ENCODE measurements at places on chromosomes 16 and 17.

GRCh38 chr17:82239401-82239925 is 10.6 kb downstream of the SLC16A3 start:
- DNase-seq, result no peak

DNA sequence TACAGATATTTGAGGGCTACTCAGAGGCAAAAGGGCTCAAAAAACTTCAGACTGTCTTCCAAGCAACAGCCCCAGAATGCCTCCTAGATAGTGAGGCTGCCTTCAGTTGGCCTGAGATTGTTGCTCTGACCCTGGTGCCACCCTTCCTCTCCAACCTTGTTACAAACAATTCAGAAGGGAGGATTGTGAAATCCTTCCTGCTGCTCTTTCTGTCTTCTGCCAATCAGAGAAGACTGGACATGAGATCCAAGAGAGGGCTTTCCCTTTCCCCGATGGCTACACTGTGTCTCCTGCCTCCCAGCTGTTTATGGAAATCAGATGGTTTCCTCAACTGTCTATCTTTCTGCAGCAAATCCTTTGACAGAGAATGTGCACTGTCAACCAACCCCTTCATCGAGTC is 419.9 kb downstream of the CDH13 start:
- DNase-seq, result no peak

GRCh38 chr17:34711646-34712045 is 132.3 kb downstream of the TMEM132E start:
- no peak for DNase-seq

GRCh38 chr16:24102209-24102660 is 153.9 kb upstream of the CACNG3 start:
- no peak for DNase-seq

- no peak for DNase-seq
Measured at GRCh38 chr17:56098746-56099145, 54.5 kb upstream of the ANKFN1 start.

- peak; percentile 36 for DNase-seq
Measured at GRCh38 chr16:2842340-2843000, 12.4 kb downstream of the ZG16B start.

DNA sequence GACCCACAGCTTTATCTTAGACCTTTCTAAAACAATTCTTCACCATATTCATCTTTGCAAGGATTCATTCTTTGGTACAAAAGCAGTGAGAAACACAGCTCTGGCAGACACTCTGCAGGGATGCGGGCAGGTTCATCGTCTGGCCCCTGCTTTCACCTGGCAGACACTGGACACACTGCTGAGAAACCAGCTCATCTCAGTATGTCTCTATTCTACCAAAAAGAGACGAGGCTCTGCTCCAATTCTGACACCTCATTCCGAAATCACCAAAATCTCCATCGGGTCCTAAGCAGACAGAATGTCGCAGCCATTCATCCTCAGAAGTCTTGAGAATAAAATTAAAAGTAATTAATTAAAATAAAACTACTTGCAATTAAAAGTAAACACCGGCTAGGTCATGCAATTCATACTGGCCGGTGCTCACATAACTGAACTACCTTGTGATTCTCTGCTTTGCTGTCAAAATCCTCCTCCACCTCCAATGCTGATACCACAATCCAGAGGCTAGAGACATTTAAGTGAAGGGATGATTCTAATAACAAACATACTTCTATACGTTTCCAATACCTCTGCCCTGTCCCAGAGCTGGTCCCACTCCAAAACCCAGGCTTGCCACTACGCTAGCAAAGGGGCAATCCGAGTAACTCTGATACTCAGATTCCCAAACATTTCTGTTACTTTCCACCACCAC is 1.3 kb downstream of the RNF157 start:
- DNase-seq, result no peak

DNA sequence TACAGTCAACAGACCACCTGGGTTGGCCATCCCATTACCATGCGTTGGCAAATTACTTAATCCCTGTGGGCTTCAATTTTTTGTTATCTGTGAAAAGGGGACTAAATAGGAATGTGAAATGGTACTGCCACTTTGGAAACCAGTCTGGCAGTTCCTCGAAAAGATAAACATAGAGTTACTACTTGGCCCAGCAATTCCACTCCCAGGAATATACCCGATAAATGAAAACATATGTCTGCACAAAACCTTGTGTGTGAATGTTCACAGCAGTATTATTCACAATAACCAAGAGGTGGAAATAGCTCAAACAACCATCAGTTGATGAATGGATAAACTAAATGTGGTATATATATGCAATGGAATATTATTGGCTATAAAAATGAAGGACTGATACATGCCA is 87.9 kb downstream of the TANGO6 start:
- DNase-seq, result no peak

- peak; percentile 29 for DNase-seq
Measured at GRCh38 chr16:29806641-29807425, 504 bp downstream of the MAZ start.

DNA sequence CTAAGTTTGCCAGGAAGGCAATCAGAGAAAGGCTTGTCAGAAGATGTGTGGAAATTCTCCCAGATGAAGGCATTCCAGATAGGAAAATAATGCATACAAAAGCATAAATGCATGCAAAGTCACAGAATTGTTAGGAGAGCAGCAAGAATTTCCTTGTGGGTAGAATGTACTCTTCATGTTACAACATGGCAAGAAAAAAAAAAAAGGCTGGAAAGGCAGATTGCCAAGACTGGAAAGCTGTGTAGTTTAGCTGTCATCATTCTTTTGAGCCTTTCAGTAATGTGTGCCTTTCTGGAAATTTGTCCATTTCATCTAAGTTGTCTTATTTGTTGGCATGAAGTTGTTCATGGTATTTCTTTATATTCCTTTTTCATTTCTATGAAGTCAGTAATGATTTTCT is 71.0 kb upstream of the EFCAB3 start:
- DNase-seq, result no peak

- DNase-seq, result no peak
Measured at GRCh38 chr17:79188685-79189084, 114.1 kb downstream of the ENGASE start.

DNA sequence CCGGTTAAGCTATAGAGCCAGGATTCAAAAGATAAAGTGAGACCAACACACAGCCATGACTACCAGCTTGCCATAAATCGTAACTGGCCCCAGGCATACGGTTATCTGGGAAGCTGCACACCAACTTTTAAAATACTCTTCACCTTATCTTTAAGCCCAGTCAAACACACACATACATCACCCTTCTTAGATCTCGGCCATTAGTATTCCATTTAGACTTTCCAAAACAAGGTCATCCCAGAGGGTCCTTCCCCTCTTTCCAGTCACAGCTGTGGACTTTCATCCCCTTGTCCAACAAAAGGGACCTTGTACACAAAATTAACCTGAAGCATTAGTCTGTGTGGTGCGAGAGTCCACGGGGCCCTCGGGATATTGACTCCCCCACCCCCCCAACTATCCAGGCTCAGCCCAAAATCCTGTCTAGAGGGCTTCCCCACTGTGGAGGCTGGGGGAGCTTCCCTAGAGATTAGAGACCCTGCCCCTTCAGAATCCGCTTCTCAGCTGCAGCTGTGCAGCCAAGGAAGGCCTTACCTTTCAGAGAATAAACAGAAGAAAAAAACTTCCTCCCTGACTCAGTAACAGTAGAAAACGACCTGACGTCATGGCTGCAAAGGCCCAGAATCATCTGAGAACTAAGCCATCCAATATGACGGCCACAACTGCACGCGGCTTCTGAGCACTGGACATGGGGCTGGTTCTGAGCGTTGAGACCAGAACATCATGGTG is 9.9 kb downstream of the ZFHX3 start:
- DNase-seq, result no peak

- DNase-seq, result no peak
Measured at GRCh38 chr16:49471038-49471727, 97.6 kb downstream of the C16orf78 start.

GRCh38 chr17:48543107-48543853 is 1.6 kb downstream of the HOXB2 start:
- DNase-seq, result no peak

- DNase-seq, result no peak
Measured at GRCh38 chr16:67560827-67561342, 1.4 kb upstream of the CTCF start.

DNA sequence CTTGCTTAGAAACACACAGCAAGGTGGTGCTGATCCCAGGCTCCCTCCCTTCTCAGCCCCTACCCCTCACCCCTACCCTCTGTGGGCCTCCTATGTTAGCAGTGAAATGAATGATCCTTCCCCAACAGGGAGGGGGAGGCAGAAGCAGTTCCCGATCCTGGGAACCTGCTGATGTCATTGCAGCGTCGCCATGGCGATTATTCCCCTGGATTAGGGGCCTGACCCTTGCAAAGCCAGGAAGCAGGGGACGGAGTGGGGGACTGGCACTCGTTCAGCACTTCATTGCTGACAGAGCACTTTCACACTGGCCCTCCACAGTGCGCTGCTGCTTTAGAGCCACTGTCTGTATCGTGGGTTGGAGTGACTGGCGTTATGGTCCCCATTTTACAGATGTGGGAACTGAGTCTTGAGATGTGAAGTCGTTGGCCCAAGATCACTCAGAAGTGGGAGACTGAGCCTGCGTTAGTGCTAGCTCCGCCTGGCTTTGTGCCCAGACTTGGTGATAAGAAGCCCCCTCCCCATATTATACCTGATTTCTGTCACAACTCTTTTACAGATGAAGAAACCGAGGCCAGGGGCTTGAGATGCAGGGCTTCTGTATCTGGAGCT is 26.6 kb downstream of the LASP1 start:
- no peak for DNase-seq

- DNase-seq, result no peak
Measured at GRCh38 chr17:78781104-78781892, 775 bp downstream of the CYTH1 start.

GRCh38 chr17:39026980-39027451 is 59.8 kb upstream of the FBXO47 start:
- DNase-seq, result no peak

DNA sequence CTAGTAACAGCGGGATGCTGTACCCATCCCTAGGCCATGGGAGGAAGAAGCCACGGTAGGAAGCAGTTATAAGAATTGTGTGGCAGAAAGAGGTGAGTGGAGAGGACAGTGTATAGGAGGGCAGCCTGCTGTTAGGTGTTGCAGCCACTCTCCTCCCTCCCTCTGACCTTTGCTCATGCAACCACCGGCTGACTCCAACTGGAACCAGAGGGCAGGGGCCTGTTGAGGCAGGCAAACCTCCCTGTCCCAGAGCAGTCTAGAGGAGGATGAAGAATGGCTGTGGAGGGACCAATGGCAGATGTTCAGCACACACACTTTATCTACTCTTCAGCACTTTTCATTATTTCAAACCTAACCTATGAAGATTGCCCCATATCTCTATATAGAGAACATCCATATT is 2.2 kb downstream of the TXNL4B start:
- DNase-seq, result no peak

DNA sequence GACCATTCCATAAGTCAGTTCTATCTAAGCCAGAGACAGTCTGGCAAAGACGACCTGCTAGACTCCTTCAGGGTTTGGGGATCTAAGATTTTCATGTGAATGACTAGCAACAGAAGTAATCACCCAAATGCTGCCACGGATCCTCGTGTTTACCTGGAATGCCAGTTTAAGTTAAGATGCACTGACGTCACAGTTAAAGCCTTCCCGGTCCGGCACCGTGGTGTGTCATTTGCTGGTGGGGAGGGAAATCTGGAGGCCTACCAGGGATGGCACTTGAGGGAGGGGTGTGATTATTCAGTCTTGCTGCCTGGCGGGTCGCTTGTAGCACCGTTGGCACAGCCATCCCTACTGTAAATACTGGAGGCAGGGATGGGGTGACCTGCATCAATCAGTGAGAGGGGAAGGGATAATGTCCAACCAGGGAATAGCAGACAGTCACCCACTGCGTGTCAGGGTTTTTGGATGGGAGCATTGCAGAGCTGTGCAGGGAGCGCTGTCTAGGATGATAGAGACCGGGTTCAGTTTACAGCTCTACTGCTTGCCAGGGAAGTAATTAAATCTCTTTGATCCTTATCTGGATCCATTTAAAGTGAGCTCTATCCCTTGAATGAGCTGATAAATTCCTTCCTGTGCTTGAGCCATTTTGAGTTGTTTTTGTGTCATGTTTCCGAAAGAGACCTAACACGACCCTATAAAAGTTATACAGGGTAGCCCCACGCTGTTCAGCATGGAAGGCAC is 764.7 kb upstream of the EEF2KMT start:
- DNase-seq, result no peak
